ENCODE measurements at places on chromosomes 11 and 22. TPM values are rescaled to one million over a fixed set of nuclear protein-coding genes. Genes with fewer than 3 reads are reported as not detected.

Gene IL17RA
- total RNA-seq = 16.1 TPM

Gene TOMT
- not detected for total RNA-seq

Gene IL17REL
- 5.9 TPM for total RNA-seq

Gene OR51I1
- not detected for total RNA-seq

Gene RPLP2
- 1,873 TPM for total RNA-seq

Gene SLCO2B1
- 13.0 TPM for total RNA-seq

Gene PDGFD
- 1.3 TPM for total RNA-seq

Gene MISFA
- total RNA-seq = 1.5 TPM

Gene MIAT
- 1.1 TPM for total RNA-seq

Gene RAG1
- total RNA-seq = 1,091 TPM

Gene ZC3H7B
- 23.3 TPM for total RNA-seq

Gene MPEG1
- 55.0 TPM for total RNA-seq

Gene PKP3
- 7.7 TPM for total RNA-seq

Gene FOSL1
- total RNA-seq = 0.14 TPM

Gene WDR74
- 71.2 TPM for total RNA-seq

Gene DTX4
- total RNA-seq = 1.6 TPM

Gene CARD16
- 33.9 TPM for total RNA-seq

Gene TMEM218
- total RNA-seq = 20.8 TPM

Gene RFPL1
- 0.05 TPM for total RNA-seq

Gene SIRT3
- total RNA-seq = 6.5 TPM

Gene JAML
- 58.8 TPM for total RNA-seq

Gene FOLH1
- total RNA-seq = 0.99 TPM

Gene OR10D3
- not detected for total RNA-seq

Gene APOL5
- total RNA-seq = 0.09 TPM

Gene KIAA1671
- 4.1 TPM for total RNA-seq

Gene NCAM1
- 0.47 TPM for total RNA-seq

Gene OR1S2
- not detected for total RNA-seq

Gene ANGPTL5
- total RNA-seq = not detected

Gene MYOD1
- total RNA-seq = 0.38 TPM

Gene OR51I2
- total RNA-seq = not detected

Gene SSH3
- total RNA-seq = 1.8 TPM

Gene FEN1
- total RNA-seq = 84.1 TPM

Gene PGA3
- 0.80 TPM for total RNA-seq

Gene PTPN5
- 0.09 TPM for total RNA-seq

Gene APOA1
- total RNA-seq = 2.3 TPM

Gene NCAPD3
- total RNA-seq = 24.4 TPM

Gene KBTBD3
- 5.3 TPM for total RNA-seq

Gene OR51B4
- not detected for total RNA-seq

Gene CCDC116
- 0.09 TPM for total RNA-seq

Gene TIMM10
- total RNA-seq = 46.3 TPM
